ENCODE measurements at places on chromosomes 6 and 20. TPM values are rescaled to one million over a fixed set of nuclear protein-coding genes. Genes with fewer than 3 reads are reported as not detected.

COQ3 gene
- 27.3 TPM for total RNA-seq

PDYN gene
- not detected for total RNA-seq

BHLHE23 gene
- not detected for total RNA-seq

FAM217A gene
- total RNA-seq: not detected

VSX1 gene
- total RNA-seq: not detected

RAMACL gene
- 0.34 TPM for total RNA-seq

TOX2 gene
- 0.06 TPM for total RNA-seq

- DNase-seq: no peak
Measured at GRCh38 chr20:19473216-19473921, 260.9 kb downstream of the SLC24A3 start.

- no peak for DNase-seq
Measured at GRCh38 chr6:38603966-38604365, 35.8 kb downstream of the BTBD9 start.

- no peak for DNase-seq
Measured at GRCh38 chr20:64111841-64112641, 4.7 kb upstream of the NPBWR2 start.

DNA sequence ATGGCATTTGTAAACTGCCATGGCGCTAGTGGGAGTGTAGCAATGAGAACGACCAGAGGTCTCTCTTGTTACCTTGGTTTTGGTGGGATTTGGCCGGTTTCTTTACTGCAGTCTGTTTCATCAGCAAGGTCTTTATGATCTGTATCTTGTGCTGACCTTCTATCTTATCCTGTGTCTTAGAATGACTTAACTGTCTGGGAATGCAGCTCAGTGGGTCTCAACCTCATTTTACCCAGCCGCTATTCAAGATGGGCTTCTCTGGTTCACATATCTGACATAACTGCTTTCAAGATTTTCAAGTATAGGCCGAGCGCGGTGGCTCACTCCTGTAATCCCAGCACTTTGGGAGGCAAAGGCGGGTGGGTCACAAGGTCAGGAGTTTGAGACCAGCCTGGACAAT lies 1.9 kb upstream of the SFT2D1 start:
- no peak for DNase-seq

- DNase-seq: no peak
Measured at GRCh38 chr20:18431206-18431605, 35.6 kb downstream of the DZANK1 start.

DNA sequence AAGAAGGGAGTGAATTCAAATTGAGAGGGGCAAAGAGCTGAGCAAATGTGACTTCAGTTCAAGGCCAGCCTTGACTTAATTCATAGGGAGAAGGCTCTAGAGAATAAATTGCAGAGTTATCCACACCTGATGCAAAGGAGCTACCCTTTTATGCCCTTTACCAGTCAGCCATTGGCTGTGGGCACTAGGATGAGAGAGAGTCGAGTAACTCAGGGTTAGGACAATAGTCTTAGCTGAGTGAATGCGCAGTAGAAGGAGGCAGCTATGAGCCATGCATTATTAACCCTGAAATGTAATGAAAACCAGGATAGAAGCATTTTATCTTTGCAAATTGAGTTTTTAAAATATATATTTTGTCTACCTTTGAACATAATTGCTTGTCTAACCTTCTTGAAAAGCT lies 63.0 kb upstream of the TINAG start:
- no peak for DNase-seq

DNA sequence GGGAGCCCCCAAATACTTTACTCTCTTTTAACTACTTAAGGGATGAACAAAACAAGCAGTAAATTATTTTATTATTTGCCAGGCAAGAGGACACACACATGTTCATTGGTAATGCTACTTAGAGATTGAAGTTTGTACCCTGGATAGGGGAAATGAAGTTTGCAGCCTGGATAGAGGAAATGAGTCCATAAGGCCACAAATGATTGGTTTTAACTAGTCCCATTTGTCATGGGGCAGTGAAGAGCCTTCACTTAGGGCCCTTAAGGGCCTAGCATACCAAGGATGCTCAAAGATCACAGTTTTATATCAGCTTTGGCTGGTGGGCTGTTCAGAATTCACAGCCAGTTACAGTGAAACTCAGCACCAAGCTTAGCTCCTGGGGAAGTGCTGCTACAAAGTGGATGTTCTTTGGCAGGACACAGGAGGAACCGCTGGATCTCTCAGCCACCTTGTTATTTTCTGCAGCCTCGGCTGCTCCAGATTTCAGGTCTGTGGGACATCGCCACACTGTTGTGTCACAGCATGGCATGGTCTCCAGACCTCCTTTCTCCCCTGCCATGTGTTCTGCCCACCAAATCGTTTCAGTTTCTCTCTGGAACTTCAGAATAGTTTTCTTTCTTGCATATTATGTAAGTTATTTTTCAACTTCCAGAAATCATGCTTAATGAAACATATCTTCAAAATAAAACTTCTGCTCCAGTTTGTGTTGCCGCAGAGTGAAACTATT lies 41.8 kb downstream of the NCOA7 start:
- no peak for DNase-seq

GRCh38 chr6:7052443-7053011 lies 55.2 kb upstream of the RREB1 start:
- DNase-seq: peak; percentile 78

DNA sequence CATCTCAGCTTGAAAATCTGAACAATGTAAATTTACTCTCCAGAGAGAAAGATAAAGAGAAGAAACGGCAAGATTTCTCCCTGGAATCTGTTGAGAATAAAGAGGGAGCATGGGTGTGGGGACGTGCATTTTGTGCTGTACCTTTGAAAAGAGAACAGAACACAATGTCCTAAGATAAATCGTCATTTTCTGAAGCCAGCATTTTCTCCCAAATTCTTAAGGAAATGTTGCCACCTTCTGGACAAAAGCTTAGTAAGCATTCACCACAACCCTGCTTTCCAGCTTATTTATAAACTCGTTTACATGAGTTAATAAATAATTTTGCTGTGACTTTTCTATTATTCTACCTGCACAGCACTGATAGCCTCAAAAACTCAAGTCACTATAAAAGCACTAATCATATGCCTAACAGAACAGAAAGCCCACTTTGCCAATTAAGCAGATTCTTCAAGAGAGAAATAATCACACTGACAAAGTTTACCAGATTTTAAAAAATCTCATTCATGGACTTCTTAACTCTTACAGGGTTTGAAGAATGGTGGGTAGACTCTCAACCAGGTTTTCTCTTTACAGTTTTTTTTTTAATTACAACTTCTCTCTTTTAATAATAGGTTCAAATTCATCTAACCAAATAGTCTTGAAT lies 155.8 kb downstream of the MBOAT1 start:
- DNase-seq: peak; percentile 23

DNA sequence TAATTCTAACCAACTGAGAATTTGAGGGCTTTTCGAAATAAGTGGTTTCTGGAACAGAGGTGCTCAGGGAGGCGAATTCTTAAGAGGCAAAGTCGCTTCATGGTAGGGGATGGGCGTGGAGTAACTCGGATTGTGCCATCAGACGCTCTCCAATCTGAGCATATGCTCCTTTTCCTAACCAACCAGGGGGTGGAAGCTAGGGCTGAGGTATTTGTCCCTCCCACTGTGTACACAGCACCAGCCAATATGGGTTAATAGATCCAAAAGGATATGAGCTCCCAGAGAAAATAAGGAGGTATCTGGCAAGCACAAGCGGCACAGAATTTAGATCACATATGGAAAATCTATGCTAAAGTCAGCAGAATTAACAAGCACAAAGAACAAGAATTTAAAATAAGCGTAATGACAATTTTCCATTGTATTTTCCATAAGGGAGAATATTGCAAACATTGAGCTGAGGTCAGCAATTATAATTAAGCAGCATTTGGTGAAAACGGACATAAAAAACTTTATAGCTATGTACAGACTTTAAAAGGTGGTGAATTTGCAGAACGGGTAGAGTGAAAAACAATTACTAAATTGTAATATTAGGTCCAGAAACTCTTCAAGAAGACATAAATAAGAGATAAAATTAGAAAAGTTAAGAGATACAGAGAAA lies 55.0 kb upstream of the PHACTR1 start:
- DNase-seq: no peak

DNA sequence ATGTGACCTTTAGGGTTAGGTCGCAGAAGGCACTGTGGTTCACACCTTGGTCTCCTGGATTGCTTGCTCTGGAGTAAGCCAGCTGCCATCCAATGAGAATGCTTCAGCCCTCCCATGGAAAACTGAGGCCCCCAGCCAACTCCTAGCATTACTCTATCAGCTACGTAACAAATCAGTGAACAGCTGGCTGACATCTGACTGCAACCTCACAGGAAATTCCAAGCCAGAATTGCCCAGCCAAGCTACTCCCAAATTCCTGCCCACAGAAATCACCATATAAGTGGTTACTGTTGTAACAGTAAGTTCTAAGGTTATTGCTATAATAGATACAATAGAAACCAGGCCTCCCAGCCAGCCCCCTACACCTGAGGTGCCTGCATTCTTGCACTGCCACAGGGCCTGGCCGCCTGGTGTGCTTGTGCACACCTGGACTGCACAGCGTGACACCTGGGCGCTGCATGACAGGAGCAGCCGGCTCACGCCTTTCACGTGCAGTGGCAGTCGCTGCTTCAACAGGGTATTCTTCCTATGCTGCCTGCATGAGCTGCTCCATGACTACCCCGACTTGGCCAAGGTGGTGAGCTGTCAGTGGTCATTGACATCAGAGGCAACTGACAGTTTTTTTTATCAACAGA lies 429.7 kb upstream of the RUNX2 start:
- peak; percentile 34 for DNase-seq

GRCh38 chr6:53593001-53593488 lies 48.1 kb upstream of the GCLC start:
- peak; percentile 81 for DNase-seq

GRCh38 chr6:163605385-163606097 lies 191.0 kb downstream of the QKI start:
- no peak for DNase-seq

- DNase-seq: peak; percentile 75
Measured at GRCh38 chr20:58890518-58891085, 38.1 kb downstream of the GNAS start.

DNA sequence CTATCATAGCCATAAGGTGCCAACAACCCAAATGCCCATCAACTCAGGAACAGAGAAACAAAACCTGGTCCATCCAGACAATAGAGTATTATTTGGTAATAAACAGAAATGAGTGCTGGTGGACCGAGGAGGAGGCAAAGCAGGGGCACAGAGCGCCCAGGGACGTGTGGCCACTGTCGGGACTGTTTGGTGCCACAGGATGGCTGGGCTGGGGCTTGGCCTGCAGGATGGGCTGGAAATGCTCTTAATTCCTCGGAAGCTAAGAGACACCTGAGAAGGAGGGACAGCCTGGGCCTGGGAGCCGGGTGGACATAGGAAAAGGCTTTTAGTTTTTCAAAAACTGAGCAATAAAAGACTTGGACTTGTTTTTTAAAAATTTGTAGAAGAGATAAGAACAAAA lies 216.4 kb downstream of the DLL1 start:
- no peak for DNase-seq

DNA sequence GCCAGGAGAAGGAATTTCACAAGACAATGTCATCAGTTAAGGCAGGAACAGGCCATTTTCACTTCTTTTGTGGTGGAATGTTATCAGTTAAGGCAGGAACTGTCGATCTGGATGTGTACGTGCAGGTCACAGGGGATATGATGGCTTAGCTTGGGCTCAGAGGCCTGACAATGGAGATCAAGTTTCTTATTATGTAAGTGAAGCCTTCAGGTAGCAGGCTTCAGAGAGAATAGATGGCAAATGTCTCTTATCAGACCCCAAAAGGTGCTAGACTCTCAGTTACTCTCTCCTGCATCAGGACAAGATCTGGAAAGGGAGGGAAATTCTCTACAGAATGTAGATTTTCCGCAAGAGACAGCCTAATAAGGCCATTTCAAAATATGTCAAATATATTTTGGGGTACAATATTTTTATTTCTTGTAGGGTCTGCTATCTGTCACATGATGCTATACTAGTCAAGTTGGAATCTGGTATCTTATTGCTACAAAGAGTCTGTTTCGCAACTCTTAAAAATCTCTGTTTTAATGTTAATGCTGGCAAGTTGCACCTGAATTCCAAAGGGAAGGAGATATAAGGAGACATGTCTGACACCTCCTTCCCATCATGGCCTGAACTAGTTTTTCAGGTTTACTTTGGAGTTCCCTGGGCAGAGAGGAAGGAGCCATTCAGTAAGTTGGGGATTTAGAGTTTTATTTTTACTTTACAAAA lies 48.8 kb downstream of the TRDN start:
- no peak for DNase-seq

- peak; percentile 10 for DNase-seq
Measured at GRCh38 chr6:77440206-77440976, 22.9 kb downstream of the HTR1B start.

DNA sequence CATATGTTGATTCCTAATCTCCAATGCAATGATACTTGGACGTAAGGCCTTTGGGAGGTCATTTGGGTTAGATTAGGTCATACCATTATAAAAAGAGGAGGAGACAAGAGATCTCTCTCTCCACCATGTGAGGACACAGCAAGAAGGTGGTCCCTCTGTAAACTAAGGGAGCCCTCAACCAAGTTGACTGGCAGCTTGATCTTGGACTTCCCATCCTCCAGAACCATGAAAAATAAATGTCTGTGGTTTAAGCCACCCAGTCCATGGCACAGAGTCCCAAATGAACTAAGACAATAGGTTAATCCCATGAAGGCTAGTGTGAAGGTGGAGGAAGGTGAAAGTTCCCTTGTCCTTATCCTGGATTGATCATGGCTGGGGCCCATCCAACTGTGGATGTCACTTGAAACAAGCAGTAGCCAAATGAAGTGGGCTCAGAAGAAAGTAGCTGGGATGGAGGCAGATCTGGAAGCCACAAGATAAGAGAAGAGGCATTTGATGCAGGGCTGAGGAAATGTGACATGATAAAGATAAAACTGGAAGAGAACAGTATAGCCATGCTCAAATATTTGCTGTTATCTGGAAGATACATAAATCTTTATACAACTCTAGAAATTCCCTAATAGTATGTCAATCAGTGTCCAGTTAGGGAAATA lies 99.9 kb downstream of the BANF2 start:
- DNase-seq: no peak

DNA sequence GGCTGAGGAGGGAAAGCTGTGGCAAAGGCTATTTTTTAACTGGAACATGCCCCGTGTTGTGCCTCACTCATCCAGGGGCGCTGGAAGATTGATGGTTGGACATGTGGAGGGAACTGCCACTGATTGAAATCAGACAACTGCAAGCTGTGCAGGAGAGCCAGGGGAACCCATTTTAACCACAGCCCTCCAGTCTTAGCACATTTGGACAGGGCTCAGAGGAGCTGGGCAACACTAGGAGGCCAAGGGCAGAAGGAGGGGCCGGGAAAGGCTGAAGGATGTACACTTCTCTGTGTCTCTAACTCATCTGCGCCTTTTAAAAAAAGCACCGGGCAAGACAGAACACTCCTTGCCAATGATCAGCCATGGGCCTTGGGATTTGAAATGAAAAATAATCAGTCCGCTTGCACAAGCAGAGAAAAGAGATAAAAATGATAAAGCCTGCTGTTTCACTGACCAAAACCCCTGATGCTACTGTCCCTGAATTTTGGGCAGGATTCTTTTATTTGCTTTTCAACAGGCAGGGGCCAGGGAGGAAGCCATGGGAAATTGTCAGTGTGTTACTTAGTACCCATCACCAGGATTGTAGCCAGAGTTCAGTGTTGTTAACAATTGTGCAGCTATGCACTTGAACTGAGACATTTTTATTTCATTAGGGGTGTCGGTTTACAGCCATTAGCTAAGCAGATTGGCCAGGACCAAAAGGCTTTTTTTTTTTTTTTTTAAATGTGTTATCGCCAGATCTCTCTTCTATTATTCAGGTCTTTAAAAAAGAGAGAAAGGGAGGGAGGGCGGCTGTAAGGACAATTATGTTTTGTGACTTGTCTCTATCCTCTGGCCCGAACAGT lies 109.3 kb upstream of the EYA4 start:
- DNase-seq: peak; percentile 14

Measured in Daoy (cell line).